Activated CD8-positive, alpha-beta memory T cell treated with anti-CD3 and anti-CD28 coated beads for 4 hours (primary cell): ENCODE measurements at places on chromosomes 1 and 21.

DNA sequence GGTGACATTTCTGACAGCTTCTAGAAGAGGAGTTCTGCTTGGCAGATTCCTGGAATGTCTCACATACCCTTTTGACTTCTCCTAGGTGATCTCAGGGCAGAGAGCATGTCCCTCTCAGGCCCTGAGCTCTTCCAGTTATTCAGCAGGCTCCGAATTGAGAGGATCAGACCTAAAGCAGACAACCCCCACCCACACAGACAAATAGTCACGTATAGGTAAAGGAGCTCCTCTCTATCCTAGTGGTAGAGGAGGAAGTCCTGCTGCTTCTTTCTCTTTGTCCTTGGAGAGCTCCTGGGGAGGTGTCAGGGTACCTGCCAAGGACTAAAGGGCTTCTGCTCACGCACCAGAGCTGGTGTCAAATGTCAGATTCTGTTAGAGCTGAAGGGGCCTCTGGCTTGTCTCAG is 128.1 kb downstream of the IER5 start:
- DNase-seq, result no peak

DNA sequence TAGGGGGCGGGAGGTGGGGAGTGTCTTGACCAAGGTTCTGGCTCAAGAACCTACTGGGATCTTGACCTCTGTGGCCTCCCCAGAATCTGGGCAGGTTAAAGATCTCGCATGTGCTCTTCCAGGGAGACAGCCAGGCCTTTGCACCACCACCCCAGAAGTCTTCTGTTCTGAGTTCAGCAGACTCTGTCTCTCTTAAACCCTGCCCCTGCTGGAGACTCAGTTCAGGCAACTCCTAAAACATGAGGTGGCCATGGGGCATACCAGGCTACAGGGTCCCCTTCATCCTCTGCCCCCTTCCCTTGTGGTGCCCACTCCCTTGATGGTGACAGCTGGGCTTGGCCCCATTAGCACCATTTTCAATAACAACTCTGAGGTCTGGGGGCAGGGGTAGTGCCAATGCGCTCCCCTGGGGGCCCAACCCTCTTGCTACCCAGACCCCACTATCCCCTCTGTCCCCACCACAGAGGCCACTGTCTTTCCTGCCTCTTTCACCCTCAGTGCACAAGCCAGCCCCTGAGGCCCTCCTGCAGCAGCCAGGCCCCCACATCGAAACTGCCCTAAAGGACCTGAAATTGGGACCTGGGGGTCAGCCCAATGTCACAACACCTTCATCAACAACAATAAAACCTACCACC is 132.7 kb upstream of the RUNX3 start:
- no peak for DNase-seq

DNA sequence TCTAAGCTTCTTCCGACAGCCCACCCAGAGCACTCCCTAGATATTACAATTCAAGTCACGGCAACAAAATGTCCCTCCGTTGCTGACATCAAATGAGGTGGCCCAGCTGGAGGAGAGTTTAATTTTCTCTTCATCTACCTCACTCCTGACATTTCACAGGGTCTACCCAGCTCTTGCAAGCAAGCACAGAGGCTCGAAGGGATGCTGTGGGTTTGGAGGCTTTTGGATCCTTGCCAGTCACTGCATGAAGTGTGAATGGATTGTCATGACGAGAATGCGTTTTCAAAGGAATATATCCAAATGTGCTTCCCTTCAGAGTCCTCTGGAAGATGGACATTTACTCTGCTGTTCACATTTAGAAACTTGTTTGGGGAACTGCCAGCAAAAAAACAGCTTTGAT is 33.5 kb downstream of the CAPN8 start:
- no peak for DNase-seq

GRCh38 chr1:164748253-164748899 is 189.4 kb downstream of the PBX1 start:
- DNase-seq, result no peak

- DNase-seq, result no peak
Observed at GRCh38 chr1:211182746-211183145, 48.8 kb upstream of the KCNH1 start.

DNA sequence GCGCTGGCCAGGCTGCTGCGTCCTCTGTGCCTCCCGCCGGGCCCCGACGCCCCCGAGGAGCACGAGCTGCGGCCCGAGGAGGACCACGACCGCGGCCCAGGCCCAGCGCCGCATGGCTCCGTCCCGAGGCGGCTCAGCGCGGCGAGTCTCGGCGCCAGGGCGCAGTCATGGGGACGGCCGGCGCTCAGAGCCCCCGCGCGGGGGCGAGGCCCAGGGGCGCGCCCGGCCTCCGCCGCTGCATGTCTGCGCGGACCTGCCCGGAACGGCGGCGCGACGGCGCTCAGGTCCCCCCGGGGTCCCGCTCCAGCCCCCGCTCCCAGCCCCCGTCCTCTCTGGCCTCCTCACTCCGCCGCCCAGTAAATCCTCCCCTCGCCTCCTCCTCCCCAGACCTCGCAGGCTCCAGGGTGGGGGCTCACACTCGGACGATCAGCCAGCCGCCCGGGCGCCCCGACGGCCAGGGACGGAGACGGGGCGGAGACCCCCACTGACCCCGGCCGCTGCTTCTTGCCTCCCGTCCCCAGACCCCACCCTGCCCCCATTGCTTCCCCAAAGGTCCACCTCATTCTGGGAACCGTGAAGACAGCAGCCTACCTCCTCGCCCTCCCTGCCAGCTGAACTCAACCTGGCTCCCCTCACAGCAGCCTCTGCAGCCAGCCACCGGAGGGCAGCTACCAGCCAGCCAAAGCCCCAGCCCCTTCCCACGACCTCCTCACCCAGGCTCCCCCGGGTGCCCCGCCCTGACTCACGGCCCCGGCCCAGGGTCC is at the start of gene C1QTNF12:
Gene C1QTNF12 (minus strand): TSS at position 146 of the 764 bp plus-strand sequence. CDS start 32 bp downstream, at position 114.
- DNase-seq, result no peak

- no peak for DNase-seq
Observed at GRCh38 chr1:3774276-3774945, 1.9 kb downstream of the SMIM1 start.

DNA sequence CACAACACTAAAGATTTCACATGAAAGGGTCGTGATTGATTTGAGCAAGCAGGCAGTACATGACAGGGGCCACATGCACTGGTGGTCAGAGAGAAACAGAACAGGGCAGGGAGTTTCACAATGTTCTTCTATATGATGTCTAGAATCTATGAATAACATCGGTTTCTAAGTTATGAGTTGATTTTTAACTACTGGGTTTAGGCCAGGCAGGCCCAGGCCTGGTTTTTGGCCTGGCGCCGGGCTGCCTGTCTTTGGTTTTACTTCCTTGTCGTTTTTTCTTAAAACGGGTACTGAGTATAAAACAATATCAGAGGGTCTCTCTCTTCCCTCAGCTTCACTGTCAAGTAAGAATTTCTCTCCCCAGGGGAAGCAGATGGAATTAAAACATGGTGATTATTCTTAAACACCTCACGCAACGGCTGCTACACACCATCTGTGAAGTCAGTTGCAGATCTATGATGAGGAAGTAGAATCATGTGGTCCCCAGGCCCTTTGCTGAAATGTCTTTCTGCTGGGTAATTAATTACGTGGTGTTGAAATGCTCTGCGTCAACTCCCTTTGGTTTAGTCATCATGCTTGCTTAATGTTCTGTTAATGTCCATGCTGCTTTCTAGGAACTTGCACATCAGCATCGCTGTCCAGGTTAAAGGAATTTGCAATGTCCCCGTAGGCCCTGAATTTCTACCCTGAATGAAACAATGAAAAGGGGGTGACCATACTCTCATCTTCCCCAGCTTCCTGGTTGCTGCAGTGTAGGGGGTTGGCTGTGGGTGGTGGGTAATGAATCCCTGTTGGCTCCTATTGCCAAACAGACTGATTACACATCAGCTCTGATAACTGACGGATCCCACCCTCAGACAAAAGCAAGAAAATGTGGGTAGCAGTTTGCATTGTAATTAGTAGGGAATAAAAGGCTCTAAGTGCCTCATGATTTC is 70.3 kb downstream of the SERINC2 start:
- no peak for DNase-seq

DNA sequence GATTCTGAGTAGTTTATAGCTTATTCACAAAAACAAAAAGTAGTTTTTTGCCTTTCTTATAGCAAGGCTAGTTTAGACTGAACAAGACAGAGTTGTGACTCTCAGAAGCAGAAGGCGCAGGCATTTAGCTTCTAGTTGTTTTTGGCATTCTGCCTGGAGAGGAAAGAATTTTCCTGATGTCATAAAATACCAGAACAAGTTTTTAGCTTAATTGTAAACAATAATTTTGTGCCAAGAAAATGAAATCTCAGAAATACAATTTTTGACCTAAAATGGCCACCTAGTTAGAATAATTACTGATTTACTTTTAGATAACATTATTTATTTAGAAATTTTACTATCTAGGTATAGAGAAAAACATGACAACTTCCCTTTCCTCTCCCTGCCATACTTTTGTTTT is 1.0 kb downstream of the DNAJB4 start:
- DNase-seq, result no peak

- no peak for DNase-seq
Observed at GRCh38 chr1:205572421-205572820, 59.4 kb downstream of the ELK4 start.

DNA sequence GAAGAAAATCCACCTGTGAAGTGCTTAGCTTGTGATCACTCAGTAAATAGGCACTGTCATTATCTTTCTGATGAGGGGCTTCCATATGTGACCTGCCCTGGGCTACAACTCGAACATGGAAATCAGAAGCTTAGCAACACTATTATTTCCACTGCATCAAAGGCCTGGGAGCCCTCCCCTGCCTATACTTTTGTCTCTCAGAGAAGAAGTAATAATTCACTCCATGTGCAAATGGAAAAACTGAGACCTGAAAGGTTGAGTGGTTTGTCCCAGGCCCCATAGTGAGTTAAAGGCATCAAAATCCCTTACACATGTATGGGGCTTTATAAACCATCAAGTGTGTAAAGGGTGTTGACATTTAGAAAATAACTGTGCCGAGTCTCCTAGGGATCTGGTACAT is 20.9 kb downstream of the SOX13 start:
- no peak for DNase-seq

DNA sequence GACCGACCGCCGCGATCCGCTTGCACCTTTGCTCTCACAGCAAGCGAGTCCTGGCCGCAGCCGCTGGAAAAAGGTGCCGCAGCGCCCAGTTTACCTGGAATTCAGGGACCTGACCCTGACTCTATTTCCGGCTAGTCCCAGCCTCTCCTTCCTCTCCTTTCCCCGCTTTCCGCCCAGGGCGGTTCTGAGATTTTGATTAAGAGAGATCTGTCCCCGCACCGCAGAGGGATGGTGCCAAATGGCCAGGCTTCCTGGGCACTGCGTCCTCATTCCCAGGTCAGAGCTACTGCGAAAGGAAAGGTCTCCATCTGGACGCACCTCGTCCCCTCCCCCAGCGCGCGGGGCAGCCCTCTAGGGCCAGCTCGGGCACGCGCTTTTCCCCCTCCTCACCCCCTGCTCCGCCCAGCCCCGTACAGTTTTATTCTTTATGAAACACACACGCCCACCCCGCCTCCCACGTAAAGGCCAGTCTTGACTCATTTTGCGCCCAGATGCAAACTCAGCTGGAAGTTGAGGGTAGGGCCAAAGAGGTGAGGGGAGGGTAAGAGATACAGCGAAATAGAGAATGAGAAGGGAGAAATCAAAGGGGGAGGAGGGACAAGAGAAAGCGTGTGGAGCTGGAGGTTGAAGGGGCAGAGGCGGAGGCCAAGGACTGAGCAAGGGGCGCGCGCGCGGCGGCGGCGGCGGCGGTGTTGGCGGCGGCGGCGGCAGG is 411.8 kb upstream of the ESRRG start:
- no peak for DNase-seq

- DNase-seq, result no peak
Observed at GRCh38 chr1:182668521-182669054, 15.8 kb downstream of the RGS8 start.

- DNase-seq, result no peak
Observed at GRCh38 chr1:218823291-218823900, 350.3 kb upstream of the LYPLAL1 start.

DNA sequence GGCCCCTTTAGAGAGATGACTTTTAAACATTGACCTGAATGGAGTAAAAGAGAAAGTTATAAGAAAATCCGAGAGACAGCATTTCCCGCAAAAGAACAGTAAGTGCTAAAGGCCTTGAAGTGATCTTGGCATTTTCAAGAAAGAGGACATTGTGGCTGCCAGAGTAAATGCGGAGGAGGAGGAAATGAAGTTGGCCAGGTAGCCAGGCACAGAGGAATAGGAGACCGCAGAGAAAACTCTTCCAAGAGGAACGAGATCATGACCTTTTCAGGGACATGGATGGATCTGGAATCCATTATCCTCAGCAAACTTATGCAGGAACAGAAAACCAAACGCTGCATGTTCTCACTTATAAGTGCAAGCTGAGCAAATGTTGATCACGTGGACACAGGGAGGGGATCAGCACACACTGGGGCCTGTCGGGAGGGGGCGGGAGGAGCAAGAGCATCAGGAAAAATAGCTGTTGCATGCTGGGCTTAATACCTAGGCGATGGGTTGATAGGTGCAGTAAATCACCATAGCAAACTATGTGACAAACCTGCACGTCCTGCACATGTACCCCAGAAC is 49.7 kb downstream of the EEIG2 start:
- DNase-seq, result no peak

GRCh38 chr1:245807954-245808719 is 653.4 kb downstream of the KIF26B start:
- no peak for DNase-seq

DNA sequence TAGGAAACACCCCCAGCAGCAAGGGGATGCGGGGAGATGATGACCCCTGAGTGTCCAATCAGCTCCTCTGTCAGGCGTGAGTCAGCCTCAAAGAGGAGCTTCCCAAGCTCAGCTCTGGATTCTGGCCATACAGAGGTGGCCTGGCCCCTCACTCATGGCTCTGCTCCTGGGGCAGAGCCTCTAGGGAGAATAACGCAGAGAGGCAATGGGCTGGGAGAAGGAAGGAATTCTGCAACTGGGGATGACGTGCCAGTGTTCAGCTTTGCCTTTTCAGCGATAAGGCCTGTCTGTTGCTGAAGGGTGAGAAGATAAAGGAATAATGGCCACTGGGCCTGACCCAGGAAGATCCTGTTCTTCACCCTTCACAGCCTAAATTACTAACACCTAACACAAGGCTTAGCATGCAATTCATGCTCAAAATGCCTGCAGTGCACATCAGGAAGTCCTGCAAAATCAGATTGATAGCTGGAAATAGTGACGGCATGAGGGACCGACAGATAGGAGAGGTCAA is 92.2 kb downstream of the TBX19 start:
- no peak for DNase-seq

DNA sequence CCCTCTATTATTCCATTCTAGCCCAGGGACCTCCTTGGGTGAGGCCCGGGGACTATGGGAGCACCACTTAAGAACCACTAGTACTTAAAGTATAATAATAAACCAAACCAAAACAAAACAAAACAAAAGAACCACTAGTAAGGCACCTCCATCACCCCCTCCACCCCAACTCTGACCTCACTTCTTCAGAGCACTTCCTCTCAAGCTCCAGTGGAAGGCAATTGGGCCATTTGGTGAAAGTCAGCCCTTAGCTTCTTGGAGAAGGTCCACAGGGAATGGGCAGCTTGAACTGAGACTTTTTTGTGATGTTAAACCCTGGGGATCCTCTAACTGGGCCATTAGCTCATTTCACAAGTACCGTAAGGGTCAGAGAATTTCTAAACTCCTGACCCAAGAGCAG is 237.3 kb downstream of the RHOU start:
- no peak for DNase-seq

- no peak for DNase-seq
Observed at GRCh38 chr1:228465141-228465540, 22.0 kb upstream of the RNF187 start.
